Astrocyte (in vitro differentiated cells and primary cell): ENCODE measurements at places on chromosomes 11 and 22. TPM values are rescaled to one million over a fixed set of nuclear protein-coding genes. Genes with fewer than 3 reads are reported as not detected.

DNA sequence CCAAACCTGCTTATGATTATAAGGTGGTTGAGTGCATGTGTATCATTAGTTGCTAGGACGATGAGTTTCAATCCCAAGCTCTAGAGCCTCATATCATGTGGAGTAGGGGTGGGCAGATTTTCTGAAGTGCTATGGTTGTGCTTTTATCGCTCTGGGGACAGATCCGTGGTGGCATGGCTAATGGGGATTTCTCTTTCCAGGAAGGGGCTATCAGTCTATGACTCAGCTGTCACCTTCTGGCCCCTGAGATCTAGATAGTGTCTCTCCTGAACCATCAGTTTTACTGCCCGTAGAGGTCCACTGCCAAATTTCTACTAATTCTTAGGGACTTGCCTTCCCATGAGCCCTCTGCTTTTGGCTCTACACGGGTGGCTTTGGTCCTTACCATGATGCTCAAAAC, 51.8 kb downstream of the FDX1 start:
- no peak overlapping the region for H3K4me3 ChIP-seq
- no peak overlapping the region for H3K27ac ChIP-seq
- H3K4me1 ChIP-seq, result no peaks in the 10 kb centered on the region
- H3K36me3 ChIP-seq, result no peaks in the 10 kb centered on the region

The CSNK1E gene
- 157 and 171 TPM in 2 replicates for total RNA-seq

DNA sequence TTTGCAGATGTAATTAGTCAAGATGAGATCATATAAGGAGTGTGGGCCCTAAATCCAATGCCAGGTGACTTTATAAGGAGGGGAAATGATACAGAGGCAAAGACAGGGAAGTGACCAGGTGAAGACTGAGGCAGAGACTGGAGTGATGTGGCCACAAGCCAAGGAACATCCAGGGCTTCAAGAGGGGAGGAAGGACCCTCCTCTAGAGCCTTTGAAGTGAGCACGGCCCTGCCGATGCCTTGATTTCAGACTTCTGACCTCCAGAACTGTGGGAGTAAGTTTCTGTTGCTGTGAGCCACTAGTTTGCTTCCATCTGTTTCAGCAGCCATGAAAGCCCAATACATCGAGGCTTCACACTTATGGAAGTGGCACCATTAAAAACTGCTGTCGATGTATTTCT, 78.7 kb downstream of the SHANK2 start:
- H3K4me1 ChIP-seq, result no peaks in the 10 kb centered on the region
- no peaks in the 10 kb centered on the region for H3K36me3 ChIP-seq
- H3K4me3 ChIP-seq, result no peak overlapping the region
- H3K27ac ChIP-seq, result no peak overlapping the region
- no peak for DNase-seq
- no peaks in the 10 kb centered on the region for H3K27me3 ChIP-seq

DNA sequence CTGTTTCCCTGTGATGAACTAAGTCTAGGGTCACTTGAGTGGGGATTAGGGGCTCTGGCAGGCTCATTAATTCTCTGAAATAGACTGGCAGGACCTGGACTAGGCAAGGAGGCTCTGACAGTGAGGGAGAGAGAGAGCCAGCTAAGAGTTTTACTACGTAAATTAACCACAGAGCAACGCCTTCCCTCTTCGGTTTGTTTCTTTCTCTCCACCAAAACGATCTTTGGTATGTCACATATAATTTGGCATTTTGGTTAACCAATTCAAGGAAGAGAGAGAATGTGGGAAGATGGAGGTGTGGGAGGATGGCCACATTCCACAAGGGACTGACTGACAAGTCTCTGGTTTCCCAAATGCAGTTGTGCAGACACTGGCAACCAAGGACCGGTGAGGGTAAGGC, 27.9 kb downstream of the ATG16L2 start:
- DNase-seq, result peak; percentile 58
- no peak overlapping the region for H3K27ac ChIP-seq
- peaks cover 17% of the 10 kb centered on the region for H3K4me1 ChIP-seq
- peaks cover 6% of the 10 kb centered on the region for H3K36me3 ChIP-seq

DNA sequence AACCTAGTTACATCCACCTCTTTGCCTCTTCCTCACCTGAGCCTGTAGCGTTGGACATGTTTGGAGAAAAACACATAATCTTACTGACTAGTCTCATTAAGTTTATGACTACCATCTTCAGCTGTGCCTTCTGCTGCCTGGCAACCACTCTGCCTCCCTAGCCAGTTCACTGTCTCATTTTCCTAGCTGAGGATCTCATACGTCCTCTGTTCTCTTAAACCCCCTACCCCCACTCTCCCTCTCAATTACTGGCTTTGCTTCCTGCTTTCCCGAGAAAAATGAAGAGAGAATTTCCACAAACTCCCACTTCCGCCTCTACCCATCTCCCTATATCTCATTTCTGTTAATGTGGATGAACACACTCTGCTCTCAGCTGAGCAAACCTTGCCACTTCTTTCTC, 239.3 kb upstream of the POU2AF2 start:
- no peaks in the 10 kb centered on the region for H3K27me3 ChIP-seq
- H3K4me3 ChIP-seq, result no peak overlapping the region
- H3K4me1 ChIP-seq, result peaks cover 9% of the 10 kb centered on the region
- no peaks in the 10 kb centered on the region for H3K36me3 ChIP-seq
- no peak overlapping the region for H3K27ac ChIP-seq
- DNase-seq, result no peak

GRCh38 chr11:64764040-64764611, 4.4 kb upstream of the PYGM start:
- no peak overlapping the region for H3K4me3 ChIP-seq
- peaks cover 24% of the 10 kb centered on the region for H3K4me1 ChIP-seq
- H3K27me3 ChIP-seq, result no peaks in the 10 kb centered on the region
- H3K36me3 ChIP-seq, result peaks cover 41% of the 10 kb centered on the region

The DLAT gene
- total RNA-seq, result 31.8 and 34.2 TPM in 2 replicates

- no peak overlapping the region for H3K27ac ChIP-seq
- H3K4me3 ChIP-seq, result no peak overlapping the region
- no peaks in the 10 kb centered on the region for H3K27me3 ChIP-seq
Observed at GRCh38 chr11:78654071-78654470, 79.4 kb upstream of the NARS2 start.

The GAL3ST1 gene
- total RNA-seq, result 3.4 and 3.8 TPM in 2 replicates

The MS4A5 gene
- not detected in 2 replicates for total RNA-seq

- no peak overlapping the region for H3K4me3 ChIP-seq
- H3K36me3 ChIP-seq, result peaks cover 4% of the 10 kb centered on the region
- DNase-seq, result no peak
- no peak overlapping the region for H3K27ac ChIP-seq
Observed at GRCh38 chr22:43164636-43165035, 13.3 kb downstream of the TSPO start.

The P2RX6 gene
- 0.22 and 0.45 TPM in 2 replicates for total RNA-seq

DNA sequence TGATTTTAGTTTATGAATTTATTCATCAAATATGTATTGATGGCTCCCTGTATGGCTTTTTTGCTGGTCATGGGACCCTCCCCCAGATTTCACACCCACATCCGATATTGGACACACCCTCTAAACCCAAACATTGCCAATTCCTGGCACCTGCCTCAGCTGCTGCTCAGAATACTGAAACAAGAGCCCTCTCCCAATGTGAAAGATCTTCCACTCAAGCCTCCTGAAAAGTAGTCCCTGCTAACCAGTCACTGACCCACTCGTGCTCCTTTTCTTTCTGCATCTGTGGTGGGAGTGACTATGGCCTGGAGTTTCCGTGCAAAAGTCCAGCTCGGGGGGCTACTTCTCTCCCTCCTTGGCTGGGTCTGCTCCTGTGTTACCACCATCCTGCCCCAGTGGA, at the start of gene CLDN25:
Gene CLDN25, plus strand, starts transcription at position 301 of the 400 bp plus-strand sequence. Its CDS starts 0 bp downstream, at position 301.
- H3K27ac ChIP-seq, result no peak within 1 kb of the TSS
- no peak for DNase-seq
- no peaks in the 10 kb centered on the region for H3K36me3 ChIP-seq

- H3K36me3 ChIP-seq, result no peaks in the 10 kb centered on the region
- H3K27ac ChIP-seq, result peak overlapping the region; percentile 95
Observed at GRCh38 chr11:61971248-61972111, 4.0 kb upstream of the FTH1 start.

DNA sequence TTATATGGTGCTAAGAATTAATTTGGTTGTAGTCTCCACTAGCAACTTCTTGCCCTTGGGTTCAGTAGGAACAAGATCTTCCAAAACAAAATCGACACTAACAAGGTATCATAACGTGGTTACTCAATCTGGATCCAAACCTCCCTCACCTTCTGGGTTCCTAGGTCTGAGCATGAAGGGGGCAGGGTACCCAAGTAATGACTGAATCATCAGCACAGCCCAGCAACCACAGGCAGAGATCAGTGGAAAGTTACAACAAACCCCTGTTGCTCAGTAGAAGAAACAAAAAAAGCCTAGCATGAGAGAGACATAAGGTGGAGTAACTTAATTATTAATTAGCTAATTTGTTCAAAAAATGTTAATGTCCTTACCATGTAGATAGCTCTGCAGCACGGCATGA, 221.4 kb downstream of the BLID start:
- H3K4me3 ChIP-seq, result no peak overlapping the region
- H3K4me1 ChIP-seq, result peaks cover 37% of the 10 kb centered on the region
- H3K27me3 ChIP-seq, result no peaks in the 10 kb centered on the region
- no peaks in the 10 kb centered on the region for H3K36me3 ChIP-seq

DNA sequence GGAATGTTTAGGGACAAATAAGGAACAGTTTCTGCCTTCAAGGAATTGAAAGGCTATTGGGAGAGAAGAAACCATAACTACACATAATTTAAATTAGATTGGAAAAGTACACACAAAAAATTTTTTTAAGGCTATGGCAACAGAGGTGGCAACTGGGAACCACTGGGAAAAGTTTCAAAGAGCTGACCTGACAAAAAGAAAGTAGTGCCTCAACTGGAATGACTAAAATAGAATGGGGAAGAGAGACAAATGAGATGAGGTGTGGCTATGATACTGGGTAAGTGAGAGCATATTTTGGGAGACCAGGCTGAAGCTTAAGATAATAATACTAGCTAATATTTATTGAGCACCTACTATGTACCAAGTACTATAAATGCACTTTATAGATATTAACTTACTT, 2.9 kb upstream of the AKIP1 start:
- no peaks in the 10 kb centered on the region for H3K36me3 ChIP-seq
- peaks cover 34% of the 10 kb centered on the region for H3K4me1 ChIP-seq
- no peak overlapping the region for H3K4me3 ChIP-seq
- H3K27me3 ChIP-seq, result no peaks in the 10 kb centered on the region
- no peak for DNase-seq

The ACTN3 gene
- total RNA-seq, result not detected in 2 replicates

The CTSC gene
- 160 and 195 TPM in 2 replicates for total RNA-seq
